ENCODE measurements at places on chromosomes 4 and X.

DNA sequence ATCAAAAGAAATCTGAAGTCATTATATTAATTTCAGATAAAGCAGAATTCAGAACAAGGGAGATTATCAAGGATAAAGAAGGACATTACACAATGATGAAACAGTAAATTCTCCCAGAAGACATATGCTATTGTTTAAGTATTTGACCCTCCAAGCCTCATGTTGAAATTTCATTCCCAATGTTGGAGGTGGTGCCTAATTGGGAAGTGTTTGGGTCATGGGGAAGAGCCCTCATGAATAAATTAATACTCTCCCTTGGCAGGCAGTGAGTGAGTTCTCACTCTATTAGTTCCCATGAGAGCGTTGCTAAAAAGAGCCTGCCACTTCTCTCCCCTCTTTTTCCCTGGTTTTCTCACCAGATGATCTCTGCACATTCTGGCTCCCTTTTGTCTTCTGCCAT, 249.9 kb upstream of the GRIA3 start:
- no peak for DNase-seq

DNA sequence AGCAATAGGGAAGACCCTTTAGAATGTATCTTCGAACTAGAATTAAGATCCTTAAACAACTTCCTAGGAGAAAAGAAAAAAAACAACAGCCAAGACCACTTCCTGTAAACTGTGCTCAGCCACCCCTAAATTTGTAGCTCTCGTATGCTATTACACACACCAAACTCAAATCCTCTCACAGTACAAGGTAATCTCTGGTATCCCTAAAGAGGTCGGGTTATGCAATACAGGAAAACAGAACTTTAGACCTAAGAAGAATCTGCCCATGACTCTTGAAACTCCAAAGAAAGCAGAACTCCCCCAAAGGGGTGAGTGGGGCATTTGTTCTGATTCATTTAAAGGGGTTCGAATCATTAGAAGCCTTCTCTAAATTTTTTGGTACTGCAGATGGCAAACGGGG, 170.9 kb upstream of the CASK start:
- no peak for DNase-seq

DNA sequence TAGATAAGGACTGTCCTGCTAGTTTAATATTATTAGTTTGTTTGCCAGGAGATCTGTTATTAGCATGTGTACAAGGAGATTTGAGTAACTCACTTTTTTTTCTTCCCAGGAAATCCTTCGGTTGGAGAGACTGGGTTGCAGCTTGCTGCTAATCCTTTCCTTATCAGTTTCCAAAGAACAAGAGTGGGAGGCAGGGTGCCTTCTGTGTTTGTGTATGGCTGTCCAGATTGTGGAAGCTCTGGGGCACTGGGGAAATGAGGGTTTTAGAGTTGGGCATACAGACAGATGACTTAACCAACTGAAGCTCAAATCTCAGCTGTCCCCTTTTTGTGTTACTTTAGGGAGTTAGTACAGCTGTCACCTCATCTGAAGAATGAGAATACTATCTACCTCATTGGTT, 12.6 kb upstream of the SUPT20HL1 start:
- DNase-seq: no peak

- no peak for DNase-seq
These were observed 31.5 kb upstream of the ELF2 start for GRCh38 chr4:139208404-139208945.

DNA sequence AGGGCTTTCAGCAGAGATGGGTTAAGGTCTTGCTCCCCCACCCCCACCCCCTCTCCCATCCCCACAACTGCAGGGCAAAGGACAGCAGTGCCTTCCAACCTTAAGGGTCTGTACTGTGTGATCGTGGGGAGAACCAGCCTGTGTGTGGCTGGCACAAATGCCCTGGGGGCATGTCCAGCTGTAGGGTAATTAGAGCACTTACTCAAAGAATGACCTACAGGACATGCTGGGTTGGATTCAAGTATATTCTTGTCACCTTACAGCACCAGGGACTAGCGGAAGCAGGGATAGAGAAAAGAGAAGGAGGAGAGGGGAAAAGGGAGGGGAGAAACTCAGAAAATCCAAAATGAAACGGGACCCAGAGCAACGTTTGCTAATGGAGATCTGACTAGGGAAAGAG, 191.3 kb upstream of the GATB start:
- DNase-seq: no peak

DNA sequence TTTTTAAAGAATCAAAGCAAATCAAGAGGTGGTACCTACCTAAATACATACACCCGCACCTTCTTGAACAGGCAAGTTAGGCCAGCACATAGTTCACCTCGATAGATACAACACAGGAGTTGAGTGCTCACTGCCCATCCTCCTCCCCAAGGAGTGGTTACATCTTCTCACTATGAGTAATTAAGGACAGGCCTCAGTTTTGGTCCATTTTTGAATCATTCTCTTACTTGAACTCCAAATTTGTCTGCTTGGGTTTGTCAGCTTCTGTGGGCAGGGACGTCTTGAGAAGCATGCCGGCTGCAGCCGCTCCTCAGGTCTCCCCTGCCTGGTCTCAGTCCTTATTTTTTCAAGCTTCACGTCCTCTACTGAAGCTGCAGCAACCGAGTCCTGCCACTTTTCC, 190.6 kb upstream of the RBPJ start:
- DNase-seq: no peak

GRCh38 chr4:4857001-4857808, 2.3 kb upstream of the MSX1 start:
- DNase-seq: no peak

- DNase-seq: no peak
These were observed 4.7 kb upstream of the ASB5 start for GRCh38 chr4:176273736-176274135.

DNA sequence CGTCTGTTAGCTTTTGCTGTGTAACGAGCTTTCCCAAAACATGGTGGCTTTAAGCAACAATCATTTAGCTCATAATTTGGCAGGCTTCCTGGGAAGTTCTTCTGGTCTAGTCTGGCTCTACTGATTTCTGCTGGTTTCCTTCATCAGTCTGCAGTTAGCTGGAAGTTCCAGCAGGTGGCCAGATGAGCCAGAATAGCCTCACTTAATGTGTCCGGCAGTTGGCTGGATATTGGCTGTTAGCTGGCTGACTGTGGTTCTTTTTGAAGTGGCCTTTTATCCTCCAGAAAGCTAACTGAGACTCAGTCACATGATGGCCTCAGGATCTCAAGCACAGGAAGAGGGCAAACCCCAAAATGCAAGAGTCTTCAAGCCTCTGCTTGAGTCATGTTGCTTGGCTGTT, 34.9 kb downstream of the FTHL17 start:
- DNase-seq: no peak

DNA sequence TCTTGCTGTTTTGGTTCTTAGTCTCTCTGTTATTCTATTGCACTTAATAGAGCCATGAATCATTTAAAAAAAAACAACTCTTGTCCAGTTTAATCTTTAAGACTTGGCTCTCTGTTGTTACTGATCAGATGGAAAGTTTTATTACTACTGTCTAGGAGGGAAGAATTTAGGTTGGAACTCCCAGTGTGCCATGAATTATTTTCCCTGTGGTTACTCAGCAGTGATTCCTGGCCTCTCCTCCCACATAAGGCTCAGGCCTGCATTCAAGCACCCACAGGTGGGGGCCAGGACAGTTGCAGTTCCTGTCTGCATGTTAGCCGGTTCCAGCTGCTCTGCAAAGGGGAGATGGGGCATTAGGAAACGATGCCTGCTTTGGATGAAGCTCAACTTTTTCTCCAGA, 29.8 kb upstream of the ESX1 start:
- no peak for DNase-seq
